ENCODE measurements at places on chromosomes 7 and 10.

GRCh38 chr10:77539147-77539935, 98.3 kb downstream of the KCNMA1 start:
- DNase-seq: no peak

- no peak for DNase-seq
These were observed 52.3 kb upstream of the PIP4K2A start for GRCh38 chr10:22766693-22767092.

DNA sequence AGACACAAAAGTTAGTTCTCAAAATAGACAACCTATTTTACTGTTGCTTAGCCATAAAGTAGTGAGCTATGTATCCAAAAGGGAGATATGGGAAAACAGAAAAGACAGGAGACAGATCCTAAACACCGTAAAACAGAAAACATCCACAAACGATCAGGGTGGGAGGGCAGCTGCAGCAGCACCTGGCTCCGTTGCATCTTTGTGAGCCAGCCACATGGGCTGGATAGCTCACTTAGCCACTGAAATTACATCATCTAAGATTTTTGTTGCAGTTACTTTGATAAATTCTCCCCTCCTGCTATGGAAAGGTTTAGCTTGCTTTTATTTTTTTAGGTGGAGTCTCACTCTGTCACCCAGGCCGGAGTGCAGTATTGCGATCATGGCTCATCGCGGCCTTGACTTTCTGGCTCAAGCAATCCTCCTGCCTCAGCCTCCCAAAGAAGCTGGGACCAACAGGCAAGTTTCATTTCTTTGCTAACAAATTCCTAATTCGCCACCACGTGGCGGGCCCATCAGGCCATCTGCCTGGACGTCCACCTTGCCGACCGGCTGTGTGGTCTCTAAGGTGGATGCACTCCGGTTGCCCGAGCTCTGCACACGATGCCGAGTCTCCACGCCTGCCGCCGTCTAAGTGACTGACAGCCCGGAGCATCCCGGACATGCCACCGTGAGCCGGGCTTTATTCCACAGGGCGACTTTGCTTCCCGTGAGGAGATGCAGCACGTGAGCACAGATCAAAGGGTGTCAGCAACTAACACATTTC, 159.8 kb downstream of the DIP2C start:
- DNase-seq: no peak

DNA sequence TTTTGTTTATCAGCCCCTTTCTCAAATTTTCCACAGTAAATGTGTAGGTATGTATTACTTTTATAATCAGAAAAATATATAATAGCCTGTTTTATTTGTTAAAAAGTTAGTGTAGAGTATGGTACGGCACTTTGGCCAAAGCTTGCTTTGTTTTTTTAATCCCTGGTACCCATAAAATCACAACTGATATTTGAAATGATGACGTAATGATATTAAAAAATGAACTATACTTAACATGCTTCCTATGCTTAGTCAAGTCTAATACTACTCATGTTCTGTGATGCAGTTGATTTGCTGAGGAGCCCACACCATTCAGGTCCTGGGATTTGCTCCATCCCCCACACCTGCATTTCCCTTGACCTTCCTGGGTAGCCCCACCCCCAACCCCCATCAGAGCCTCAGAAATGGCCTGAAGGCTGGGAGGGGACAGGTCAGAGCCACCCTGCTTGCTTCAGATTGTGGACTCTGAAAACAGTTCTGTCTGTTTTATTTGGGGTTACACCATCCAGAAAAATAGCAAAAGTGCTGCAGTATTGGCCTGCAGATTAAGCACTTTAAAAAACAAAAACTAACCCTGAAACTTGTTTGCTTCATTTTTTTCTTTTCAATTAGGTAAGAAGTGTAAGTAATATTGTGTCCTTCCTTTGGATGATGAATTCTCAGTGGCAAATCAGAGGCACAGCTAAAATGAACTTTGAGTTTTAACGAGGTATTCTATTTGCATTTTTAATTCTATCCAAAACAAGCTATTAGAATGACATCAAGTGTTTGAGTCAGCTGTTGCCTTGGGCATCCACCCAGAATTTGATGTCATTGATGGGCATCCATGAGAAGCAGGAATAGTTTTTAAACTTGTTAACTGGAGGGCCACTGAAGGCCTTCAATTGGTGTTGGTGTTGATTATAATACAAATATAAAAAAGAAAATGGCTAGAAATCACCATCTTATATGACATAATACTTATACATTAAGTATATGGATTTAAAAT, 23.3 kb downstream of the PLCE1 start:
- no peak for DNase-seq

- no peak for DNase-seq
These were observed 132.6 kb downstream of the MAPK8 start for GRCh38 chr10:48439031-48439430.

DNA sequence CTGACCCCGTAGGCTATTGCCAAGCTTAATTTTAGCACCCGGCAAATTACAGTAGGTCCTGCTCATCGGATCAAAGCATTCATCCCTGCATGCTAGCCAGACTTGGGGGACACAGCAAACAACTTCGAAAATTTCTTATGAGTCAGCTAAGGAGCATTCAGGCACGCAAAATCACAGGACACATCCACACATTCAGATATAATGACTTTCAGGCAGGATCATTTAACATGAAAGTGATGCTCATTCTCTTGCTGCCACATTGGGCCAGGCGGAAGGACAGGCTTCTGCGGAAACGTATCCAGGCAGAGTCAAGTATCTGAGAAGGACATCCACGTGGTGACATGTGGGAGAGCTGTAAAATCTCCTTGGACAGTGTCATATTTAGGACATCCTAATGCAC, 474.0 kb upstream of the NRP1 start:
- no peak for DNase-seq

- DNase-seq: peak; percentile 33
These were observed 77.4 kb downstream of the DLG5 start for GRCh38 chr10:77849039-77849664.

- no peak for DNase-seq
These were observed 96.3 kb downstream of the OAT start for GRCh38 chr10:124322191-124322980.

- no peak for DNase-seq
These were observed 11.8 kb downstream of the SFXN2 start for GRCh38 chr10:102726274-102726673.

DNA sequence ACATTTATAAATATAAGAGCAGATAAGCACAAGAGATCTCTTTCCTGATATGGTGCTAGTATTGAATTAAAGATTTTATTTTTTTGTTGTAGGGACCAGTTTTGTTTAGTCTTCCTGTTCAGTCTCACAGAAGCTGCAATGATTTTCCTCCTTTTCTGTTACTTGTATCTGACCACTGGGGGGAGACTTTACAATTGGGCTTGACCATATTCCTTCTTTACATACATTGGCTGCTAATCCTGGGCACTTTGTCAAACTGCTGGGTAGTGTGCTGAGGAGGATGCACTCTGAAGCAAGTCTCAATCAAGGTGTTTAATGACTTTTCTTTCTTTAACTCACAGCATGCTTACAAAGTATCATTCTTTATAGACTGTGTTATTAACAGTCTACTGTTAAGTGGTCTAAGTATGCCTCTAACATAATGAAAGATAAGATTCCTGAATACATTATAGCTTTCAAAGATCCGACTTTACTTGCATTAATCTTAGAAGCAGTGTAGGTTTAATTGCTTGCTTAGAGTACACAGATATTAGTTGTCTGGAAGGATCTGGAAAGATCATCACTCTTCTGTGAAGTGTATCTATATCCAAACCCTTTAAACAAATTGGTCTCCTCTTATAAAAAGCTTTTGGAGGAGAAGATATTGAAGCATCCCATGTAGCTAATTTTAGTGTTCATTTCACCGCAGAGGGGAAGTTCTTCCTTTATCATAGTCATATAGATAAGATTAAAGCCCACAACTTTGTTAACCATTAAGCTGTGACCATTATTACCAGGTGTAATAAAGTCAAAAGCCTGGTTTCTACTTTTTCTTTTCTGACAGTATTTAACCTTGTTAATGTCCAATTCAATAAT, 3.1 kb downstream of the PALS2 start:
- peak; percentile 42 for DNase-seq

DNA sequence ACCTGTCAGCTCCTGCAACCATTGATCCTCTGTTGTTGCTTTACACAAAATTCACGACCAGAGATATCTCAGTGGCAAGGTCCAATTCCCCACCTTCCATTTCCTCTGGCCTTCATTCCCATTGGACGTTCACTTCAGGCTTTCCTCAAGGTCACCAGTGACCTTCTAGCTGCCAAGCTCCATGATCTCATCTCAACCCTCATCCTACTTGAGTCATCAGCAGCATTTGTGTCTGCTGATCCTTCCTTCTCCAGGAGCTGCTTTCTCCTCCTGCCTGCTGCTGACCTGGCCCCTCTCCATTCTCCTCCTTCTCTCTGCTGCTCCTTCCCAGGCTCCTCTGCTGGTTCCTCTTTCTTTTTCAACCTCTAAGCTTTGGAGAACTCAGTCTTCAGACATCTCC, 66.2 kb upstream of the C10orf90 start:
- no peak for DNase-seq

- DNase-seq: no peak
These were observed 26.5 kb downstream of the CCNY start for GRCh38 chr10:35362701-35363350.

- DNase-seq: no peak
These were observed 129.3 kb downstream of the ST7 start for GRCh38 chr7:117082647-117083046.

- DNase-seq: peak; percentile 39
These were observed 83.2 kb upstream of the BAIAP2L1 start for GRCh38 chr7:98483964-98484545.

DNA sequence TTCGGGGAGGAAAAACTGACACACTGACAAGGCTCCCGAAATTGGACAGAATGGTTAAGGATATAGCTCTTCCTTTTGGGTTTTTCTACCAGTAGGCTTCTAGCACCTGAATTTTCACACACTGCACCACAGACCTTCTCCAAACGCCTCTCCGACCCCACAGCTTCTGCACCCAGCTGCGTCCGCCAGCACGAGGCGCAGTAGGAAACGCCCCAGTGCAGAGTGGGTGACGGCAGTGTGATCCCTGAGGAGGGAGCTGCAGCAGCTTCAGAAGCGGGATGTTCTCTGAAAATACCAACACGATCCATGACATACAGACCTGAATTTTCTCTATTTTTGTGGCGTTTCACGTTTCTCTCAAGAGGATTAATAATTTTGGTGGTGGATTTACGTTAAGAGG, 25.9 kb downstream of the HSPB1 start:
- DNase-seq: no peak

DNA sequence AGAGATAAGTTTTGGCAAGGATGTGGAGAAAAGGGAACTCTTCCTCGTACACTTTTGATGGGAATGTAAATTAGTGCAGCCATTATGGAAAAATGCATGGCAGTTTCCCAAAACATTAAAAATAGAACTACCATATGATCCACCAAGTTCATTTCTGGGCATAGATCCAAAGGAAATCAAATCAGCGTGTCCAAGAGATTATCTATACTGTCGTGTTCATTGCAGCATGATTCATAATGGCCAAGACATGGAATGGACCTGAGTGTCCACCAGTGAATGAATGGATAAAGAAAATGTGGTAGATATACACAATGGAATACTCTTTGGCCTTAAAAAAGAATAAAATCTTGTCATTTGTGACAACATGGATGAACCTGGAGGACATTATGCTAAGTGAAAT, 70.3 kb upstream of the RSU1 start:
- DNase-seq: no peak
